SK-N-DZ (cell line): ENCODE measurements at places on chromosomes 5 and 9.

- peak; percentile 66 for DNase-seq
Measured at GRCh38 chr9:8857926-8858595, 1058.5 kb upstream of the DMAC1 start.

DNA sequence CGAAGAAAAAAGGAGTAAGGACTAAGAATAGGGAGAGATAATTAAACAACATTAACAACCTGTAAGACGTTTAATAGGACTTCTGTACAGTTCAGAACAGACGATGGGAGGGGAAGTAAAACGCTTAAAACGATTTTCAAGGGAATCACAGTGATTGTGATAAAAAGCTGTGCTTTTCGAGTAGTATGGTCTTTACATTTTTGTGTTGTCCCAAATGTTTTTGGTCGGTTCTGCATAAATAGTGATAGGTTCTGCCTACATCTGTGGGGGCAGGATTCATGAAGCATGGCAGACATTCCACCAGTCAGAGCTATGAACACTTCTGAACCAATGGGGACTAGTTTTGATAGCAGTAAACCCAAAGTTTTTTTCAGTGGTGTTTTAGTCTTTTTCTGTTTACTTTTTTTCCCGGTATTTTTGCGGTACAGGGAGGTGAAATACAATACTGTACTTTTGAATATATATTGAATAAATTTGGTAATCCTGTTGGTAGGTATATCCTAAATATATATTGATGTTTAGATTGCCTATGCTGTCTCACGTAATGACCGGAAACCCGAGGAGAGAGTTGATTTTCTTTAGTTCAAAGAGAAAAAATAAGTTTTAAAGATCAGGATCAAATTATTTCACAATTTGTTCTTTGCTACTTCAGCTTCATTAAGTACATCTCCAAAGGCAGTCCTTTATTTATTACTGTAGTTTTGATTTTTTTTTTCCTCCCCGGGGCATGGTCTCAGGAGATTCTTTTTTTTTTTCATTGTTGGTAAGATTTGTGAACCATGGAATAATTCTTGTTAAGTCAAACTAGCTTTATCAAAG is 1.3 kb downstream of the ERBIN start:
- peak; percentile 7 for DNase-seq

- peak; percentile 75 for DNase-seq
Measured at GRCh38 chr9:89179895-89180734, 1.5 kb upstream of the SHC3 start.

DNA sequence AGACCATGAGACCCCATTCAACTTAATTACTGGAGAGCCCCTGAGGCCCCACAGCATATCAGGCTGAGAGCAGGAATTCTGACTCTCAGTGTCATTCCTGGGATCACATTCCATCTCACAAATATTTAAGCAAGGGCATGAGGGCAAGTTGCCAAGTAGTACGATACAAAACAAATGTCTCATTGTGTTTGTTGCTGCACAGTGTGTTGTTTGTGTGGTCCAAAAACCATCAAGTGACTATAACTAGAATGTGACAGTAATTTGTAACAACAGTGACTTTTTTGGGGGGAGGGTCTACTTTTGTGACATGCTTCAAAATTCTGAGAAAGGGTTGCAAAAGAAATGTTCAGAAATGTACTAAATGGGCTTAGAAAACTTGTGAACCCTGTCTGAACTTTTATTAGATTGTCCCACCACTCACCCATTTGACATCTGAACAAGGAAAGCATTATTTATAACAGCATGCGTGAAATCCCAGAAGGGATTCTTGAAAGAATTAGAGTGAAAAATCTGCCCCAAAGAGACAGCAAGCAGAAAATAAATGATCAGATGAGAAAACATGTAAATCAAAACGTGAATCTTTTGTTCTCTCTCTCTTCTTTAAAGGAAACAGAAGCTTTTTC is 347.0 kb downstream of the NTRK2 start:
- no peak for DNase-seq

- DNase-seq = no peak
Measured at GRCh38 chr9:90953200-90953599, 151.6 kb downstream of the SYK start.

DNA sequence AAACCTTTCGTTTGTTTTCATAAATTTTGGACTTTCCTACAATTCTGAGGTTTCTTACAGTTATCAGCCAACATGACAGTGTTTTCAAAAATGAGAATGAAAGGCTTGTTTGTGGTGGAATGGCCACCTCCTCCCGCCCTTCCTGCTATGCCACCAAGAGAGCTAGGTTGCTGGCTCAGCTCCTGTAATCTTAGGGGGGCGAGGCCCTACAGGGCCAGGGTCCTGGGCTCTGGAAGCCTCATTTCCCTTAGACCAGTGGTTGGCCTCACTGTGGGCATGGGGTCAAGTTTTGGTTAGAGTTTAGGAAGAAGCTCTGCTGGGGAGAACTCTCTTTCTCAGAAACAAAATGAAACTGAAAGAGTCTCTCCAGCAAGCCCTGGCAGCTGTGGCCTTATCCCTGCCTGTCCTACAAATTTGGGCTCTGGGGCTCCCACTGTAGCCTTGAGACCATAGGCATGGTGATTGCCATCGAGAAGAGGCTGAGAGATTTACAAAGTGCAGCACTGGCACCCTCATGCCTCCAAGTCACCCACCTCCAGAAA is 66.2 kb downstream of the IRX1 start:
- no peak for DNase-seq

GRCh38 chr5:88681211-88681803 is 201.7 kb downstream of the MEF2C start:
- no peak for DNase-seq

- no peak for DNase-seq
Measured at GRCh38 chr5:88322785-88323184, 54.1 kb upstream of the TMEM161B start.

DNA sequence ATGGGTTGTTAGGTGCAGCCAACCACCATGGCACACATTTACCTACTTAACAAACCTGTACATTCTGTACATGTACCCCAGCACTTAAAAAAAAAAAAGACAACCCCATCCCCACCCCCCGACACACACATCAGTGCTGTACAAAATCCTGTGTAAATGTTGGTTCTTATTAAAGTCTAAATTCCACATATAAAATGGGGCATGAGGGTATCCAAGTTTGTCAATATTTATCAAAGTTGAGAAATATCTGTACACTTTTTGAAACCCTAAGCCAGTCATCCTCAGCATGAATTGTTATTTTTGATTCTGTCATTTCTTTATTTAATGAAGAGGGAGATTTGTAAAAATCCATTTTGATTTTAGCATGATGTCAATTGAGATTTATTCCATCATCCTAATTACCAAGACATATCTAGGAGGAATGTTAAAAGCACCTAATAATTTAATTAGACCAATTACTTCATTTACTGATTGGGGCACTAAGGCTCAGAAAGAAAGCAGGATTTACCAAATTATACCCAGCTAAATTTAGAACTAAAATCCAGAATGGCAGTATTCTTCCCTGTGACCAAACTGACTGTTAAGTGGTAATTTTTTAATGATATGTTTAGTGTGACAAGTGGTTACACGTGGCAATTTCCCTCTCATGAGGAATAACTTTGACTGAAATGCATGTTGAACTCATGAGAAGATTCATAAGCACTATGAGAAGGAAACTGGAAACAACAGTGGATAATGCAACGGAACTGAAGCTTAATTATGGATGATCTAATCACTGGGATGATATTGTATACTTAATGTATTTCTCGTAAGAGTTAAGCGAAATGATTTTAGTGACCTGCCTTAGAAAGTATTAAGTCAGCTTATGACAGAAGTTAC is 195.9 kb downstream of the SGCD start:
- DNase-seq = no peak

DNA sequence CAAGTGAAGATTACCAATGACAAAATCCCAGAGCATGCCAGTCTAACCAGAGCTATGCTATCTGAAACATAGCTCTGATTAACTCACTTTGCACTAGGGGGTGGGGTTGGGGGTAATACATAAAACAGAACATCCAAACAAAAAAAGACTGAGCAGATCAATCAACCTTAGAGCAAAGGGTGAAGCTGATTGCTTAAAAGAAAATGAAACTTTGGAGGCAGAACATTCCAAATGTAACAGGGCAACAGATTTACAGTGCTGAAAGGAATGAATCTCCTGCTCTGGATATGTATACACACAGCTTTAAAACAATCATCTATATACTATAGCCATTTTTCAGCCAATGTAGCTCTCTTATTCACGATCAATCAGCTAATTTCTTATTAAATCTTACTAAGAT is 4.9 kb downstream of the IL6ST start:
- DNase-seq = no peak

DNA sequence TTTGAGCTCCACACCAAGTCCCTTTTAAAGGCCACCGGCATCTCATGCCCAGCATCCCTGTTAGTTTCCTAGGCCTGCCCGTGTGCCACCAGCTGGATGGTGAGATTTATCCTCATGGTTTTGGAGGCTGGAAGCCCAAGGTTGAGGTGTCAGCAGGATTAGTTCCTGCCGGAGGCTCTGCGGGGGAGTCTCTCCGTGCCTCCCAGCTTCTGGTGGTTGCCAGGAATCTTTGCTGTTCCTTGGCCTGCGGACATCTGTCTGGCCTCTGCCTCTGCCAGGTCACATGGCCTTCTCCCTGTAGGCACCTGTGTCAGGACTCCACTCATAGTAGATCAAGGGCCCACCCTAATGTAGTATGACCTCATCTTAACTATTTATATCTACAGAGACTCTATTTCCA is 45.4 kb downstream of the JADE2 start:
- DNase-seq = no peak

DNA sequence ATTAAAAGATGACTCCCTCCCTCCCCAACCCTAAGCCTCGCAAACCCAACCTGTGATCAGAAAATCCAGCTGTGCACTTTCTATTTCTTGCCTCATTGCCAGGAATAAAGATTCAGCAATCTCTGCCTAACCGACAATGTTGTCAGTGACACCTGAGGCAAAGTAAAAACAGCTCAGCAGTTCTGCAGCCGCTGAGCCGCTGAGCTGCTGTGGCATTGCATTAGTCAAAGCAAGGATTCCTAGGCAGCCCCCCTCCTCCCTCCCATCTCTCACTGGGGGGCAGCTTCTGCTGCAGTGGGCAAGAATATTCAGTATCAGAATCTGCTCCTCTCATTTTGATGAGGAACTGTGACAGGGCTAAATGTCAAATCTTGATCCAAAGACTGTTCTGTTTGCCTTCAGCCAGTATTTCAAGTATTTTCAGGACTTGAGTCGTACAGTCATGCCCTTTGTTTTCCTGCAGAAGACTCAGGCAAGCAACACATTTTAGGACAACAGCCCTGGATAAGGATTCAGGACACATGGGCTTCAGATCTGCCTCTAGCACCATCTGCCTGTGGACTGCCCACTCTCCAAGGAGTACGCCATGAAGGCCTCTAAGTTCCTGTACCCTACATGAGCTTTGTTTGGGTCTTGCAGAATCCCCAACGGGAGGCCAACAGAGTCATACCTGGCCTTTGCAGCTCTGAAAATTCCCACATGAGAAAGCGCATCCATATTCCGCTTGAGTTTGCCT is 41.1 kb upstream of the DAP start:
- no peak for DNase-seq

DNA sequence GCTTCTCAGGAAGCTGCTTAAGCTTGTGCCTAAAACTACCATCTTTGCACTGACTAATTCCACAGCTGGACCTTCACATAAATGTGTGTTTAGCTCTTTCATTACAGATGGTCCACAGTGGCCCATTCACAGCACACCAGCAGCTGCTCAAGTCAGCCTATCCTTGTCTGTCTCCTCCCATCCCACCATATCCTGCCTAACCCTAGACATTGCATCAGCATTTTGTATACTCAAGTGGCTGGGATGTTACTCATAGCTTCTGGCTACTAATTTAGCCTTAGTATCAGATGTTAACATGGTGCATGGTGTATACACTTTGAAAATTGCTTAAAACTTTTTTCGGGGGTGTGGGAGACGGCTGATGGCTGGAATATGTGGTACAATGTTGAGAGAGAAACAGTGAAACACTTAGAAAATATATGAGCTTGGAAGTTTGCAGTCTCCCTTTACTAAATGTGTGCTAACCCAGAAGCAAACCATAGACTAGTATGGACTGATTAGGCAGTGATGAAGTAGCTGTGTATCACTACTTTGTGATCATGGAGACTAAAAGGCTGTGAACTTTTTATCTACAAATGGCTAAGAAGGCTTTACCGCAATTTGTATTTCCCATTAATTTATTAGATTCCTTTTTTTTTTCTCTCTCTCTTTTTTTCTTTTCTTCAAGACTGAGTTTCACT is 83.1 kb downstream of the JMY start:
- no peak for DNase-seq

- peak; percentile 30 for DNase-seq
Measured at GRCh38 chr9:95726756-95727155, 148.7 kb upstream of the ERCC6L2 start.

GRCh38 chr5:102279711-102280110 is 16.4 kb downstream of the SLCO4C1 start:
- no peak for DNase-seq

DNA sequence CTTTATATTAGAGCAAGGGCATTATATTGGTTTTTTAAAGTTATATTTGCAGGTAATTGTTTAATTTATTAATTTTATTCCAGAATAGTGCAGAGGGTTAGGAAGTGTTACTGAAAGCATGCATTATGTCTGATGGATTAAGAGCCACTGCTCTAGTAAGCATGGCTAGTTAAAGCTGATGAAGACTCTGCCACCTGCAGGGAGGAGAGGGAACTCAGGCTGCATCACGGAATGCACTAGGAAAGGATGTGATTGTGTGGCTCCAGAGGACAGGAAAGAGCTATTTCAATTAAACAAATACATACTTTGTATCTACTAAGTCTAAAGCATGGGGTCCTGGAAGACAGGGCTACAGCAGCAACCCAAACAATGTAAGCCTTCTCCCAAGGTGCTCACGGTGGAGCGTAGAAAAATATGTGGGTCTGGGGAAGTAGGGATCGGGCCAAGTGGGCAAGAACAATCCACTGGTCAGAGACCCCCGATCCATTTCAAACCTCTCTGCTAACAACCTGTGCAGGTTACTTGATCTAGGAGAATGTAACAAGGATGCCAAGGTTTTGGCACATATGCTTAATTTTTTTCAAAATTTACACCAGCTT is 15.3 kb upstream of the GRXCR2 start:
- peak; percentile 47 for DNase-seq

- DNase-seq = no peak
Measured at GRCh38 chr9:37187713-37188439, 67.5 kb downstream of the ZCCHC7 start.

DNA sequence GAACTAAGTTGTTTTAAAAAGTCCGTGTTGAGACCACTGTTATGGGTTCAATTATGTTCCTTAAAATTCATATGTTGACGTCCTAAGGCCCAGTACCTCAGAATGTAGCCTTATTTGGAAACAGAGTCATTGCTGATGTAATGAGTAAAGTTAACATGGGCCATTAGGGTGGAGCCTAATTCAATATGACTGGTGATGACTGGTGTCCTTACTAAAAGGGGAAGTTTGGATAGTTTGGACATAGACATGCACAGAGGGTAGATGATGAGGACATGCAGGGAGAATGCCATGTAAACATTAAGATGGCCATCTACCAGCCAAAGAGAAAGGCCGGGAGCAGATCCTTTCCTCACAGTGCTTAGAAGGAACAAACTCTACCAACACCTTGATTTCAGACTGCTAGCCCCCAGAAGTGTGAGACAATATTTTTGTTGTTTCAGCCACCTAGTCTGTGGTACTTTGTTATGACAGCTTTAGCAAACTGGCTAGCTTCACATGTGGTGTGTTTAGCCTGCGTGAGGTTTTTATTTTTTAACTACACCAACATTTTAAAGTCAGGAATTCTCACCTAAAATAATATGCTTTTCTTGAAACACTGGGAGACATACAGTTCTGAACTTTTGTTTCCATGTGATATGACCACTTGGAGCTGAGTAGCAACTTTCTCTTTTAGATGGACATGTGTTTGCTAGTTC is 135.3 kb downstream of the YIPF5 start:
- no peak for DNase-seq
